ENCODE measurements at places on chromosomes 12 and 14.

- no peak for DNase-seq
Observed at GRCh38 chr14:36493761-36494160, 26.3 kb downstream of the NKX2-1 start.

DNA sequence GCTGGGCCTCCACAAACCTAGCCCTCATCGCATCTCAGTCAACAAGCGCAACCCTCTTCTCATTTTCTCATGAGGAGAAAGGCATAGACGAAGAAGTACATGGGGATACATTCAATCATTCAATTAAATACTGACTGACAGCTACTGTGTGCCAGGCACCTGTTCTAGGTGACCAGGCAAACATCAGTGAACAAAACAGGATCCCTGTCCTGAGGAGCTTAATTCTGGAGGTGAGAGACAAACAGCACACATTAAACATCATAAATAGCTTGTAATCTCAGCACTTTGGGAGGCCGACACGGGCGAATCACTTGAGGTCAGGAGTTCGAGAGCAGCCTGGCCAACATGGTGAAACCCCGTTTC is 362 bp upstream of the ACYP1 start:
- DNase-seq: no peak

DNA sequence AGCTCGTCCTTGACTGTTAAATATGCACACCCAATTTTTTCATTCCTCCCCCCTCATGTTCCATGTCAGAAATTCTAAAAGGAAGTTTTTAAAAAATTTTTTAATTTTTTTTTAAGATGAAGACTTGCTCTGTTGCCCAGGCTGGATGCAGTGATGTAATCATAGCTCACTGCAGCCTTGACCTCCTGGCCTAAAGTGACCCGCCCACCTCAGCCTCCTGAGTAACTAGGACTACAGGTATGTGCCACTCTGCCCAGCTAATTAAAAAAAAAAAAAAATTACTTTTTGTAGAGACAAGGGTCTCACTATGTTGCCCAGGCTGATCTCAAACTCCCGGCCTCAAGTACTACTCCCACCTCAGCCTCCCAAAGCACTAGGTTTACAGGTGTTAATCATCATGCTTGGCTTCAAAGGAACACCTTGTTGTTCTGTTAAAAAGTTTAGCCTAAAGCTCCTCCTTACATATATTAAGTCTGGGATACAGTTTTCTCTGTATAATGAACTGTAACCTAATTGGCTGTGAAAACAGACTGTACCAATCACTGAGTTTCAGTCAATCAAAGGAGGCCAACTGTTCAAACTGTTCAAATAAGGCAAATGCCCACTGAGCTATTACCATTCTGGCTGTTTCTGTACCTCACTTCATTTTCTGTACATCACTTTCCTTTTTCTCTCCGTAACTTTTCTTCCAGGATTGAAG is 17.8 kb downstream of the SDR9C7 start:
- DNase-seq: no peak

GRCh38 chr12:120536064-120536791 is 2.1 kb downstream of the RNF10 start:
- DNase-seq: no peak

DNA sequence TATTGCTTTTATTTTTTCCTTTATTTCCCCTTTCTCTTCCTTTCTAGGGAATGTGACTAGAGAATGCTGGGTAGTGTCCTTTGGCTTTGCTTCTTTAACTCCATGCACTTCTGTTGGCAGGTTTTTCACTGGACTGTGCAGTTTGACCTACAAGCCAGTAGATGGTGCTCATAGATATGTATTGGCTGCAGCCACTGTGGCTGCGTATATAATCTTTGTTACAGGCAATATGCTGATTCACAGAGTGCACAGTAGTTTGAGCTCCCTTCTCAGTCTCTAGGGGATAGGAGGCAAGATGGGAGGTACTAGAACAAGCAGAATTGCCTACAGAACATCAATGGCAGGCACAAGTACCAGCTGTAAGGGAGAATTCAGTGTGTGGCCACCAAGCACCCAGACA is 503.5 kb downstream of the LRFN5 start:
- DNase-seq: peak; percentile 58

DNA sequence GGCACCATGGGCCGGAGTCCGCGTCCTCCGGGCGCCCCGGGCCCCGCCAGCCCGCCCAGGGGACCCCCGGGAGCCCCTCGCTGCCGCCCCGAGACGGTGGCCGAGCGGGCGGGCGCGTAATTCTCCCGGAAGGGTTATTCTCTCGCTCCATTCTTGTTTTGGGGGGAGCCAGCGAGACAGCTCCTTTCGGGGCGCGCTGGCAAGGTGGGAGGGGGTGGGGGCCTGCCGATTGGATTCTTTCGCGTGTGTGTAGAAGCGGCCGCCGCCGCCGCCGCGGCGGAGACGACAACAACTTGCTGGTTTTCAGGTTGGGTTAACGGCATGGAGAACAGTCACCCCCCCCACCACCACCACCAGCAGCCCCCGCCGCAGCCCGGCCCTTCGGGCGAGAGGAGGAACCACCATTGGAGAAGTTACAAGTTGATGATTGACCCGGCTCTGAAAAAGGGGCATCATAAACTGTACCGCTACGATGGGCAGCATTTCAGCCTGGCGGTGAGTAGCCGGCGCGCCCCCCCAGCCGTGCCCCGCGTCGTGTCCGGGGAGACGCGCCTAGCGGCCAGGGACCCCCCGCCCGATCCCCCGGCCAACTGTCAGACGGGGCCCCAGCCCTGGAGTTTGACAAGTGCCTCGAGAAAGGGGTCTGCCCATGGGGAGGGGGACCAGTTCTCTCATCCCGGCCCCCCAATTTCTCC is 755 bp downstream of the SETD1B start:
- no peak for DNase-seq

GRCh38 chr12:45216230-45216982 is 511 bp downstream of the ANO6 start:
- DNase-seq: no peak

DNA sequence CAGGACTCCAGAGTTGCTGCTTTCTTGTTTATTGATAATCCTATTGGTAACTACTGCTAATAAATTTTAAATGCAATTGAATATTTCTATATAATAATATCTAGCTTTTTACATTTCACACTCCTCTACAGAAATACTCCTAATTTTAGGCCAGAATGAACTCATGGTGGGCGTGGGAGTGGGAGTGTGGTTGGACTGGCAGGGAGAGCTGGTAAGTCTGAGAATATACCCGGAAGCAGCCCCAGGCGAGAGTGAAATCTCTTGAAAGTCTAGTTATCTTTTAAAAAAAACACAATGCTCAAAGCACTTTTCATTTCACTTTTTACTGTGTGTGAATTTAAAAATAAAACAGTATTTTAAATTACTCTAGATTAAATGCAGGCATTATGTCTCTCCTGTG is 4.7 kb downstream of the TMEM263 start:
- no peak for DNase-seq

- DNase-seq: peak; percentile 67
Observed at GRCh38 chr14:97977651-97978261, 1180.6 kb downstream of the VRK1 start.

- DNase-seq: no peak
Observed at GRCh38 chr14:55433880-55434804, 6.3 kb downstream of the TBPL2 start.

DNA sequence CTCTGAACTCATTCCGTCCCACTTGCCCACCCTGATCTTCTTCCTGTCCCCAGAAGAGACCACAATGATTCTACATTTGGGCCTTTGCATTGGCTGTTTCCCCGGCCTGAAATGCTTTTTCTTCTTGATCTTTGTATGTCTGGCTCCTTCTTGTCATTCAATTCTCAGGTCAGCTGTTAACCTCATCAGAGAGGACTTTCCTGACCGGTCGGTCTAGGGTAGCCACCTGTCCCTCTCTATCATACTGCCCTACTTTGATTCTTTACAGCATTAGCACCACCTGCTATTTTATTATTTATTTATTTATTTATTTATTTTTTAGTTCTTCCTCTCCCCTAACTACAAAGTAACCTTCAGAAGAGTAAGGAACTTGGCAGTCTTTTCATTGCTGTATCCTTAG is 84.3 kb downstream of the DYRK2 start:
- no peak for DNase-seq

DNA sequence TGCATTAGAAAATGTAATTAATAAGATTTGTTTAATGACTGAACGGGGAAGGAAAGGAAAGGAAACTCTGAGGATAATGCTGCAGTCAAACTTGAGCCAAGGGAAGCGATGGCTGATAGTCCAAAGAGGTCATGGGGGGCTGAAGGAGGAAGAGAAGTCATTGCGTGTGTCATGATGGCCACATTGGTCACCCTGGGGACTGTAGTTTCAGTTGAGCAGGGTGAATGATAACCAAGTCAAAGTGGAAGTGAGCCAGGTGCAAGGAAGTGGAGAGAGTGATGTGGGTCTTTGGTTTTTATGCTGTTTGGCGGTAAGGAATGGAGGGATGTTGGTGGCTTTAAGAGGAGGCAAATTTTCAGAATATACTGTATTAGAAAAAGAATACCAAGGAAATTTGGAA is 21.6 kb downstream of the C12orf75 start:
- no peak for DNase-seq
